ENCODE measurements at places on chromosomes 7 and 10. TPM values are rescaled to one million over a fixed set of nuclear protein-coding genes. Genes with fewer than 3 reads are reported as not detected.

GRCh38 chr7:110962826-110963225, 128.1 kb upstream of the LRRN3 start:
- no peak for DNase-seq
- H3K36me3 ChIP-seq, result no peaks in the 10 kb centered on the region
- peaks cover 2% of the 10 kb centered on the region for H3K4me1 ChIP-seq
- no peaks in the 10 kb centered on the region for H3K27me3 ChIP-seq

PRF1 gene
- not detected for total RNA-seq

- no peak for DNase-seq
- no peaks in the 10 kb centered on the region for H3K27me3 ChIP-seq
- no peak overlapping the region for H3K27ac ChIP-seq
- no peaks in the 10 kb centered on the region for H3K4me1 ChIP-seq
Observed at GRCh38 chr7:102320601-102321350, 34.1 kb downstream of the SH2B2 start.

DNA sequence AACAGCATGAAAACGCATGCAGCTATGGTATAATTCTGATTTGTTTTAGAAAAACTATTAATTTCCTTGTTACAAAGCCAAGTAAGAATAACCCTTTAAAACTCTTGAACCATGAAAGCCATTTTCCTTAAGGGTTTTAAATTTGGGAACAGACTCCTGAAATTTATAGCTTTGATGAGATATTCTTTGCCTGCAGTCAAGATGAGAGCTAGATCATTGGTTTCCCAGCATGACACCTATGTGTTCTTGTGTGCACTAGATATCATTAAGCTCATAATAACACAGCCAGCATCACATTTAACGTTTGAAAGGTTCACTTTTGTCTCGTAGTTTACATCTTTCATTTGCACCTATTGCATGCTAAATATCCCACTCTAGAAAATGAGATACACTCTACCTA, 202.2 kb downstream of the PHF14 start:
- H3K36me3 ChIP-seq, result no peaks in the 10 kb centered on the region
- no peak overlapping the region for H3K4me3 ChIP-seq
- no peak overlapping the region for H3K27ac ChIP-seq
- no peaks in the 10 kb centered on the region for H3K27me3 ChIP-seq

ITGA8 gene
- total RNA-seq, result under 0.01 TPM

STK32C gene
- 5.0 TPM for total RNA-seq

DNA sequence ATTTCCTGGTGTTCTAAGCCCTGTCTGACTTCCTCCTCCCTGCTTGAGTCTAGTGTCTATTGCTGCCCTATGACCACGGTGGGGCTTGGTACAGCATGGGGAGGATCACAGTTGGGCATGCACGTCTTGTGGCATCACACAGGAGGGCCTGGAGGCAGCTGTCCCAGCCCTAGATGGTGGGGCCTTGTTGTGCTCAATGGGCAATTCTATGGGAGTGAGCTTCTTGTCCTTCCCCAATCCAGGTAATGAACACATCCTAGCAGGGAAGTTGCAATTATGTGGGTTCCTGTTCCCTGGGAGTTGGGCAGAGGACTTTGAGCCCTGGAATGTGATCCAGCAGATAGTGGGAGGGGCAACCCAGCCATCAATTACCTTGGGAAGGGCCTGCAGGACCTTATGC, 10.8 kb upstream of the FAM3C start:
- no peak for DNase-seq
- H3K27me3 ChIP-seq, result peaks cover 10% of the 10 kb centered on the region
- no peak overlapping the region for H3K4me3 ChIP-seq
- H3K4me1 ChIP-seq, result no peaks in the 10 kb centered on the region
- H3K27ac ChIP-seq, result no peak overlapping the region

DNA sequence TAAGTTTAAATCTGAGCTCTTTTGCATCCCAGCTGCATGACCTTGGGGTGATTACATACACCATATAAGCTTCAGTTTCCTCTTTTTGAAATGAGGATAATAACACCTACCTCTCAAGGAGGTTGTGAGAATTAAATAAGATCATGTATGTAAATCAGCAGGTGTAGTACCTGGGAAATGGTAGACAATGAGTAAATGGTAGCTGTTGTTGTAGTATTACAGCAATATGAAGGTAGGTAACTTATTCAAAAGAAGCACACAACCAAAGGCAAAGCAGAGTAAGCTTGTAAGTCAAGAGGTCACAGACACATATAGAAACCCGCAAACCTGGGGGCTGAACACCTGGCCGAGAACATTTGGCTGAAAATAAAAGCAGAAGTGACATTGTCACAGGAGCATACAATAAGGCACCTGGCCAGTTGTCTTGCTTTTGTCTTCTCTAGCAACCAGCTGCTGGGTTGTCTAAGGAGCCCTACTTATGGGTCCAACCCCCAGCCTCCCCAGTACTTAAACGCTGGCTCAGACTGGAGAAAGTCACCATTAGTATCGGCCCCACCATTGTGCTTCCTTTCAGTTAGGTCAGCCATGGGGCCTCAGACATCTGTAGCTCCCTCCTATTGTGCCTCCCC, 203.6 kb upstream of the MKLN1 start:
- peaks cover 5% of the 10 kb centered on the region for H3K27me3 ChIP-seq
- H3K4me3 ChIP-seq, result no peak overlapping the region
- no peak overlapping the region for H3K27ac ChIP-seq
- DNase-seq, result no peak

- H3K4me3 ChIP-seq, result no peak overlapping the region
- no peaks in the 10 kb centered on the region for H3K36me3 ChIP-seq
- no peak overlapping the region for H3K27ac ChIP-seq
- DNase-seq, result no peak
- no peaks in the 10 kb centered on the region for H3K27me3 ChIP-seq
Observed at GRCh38 chr7:158280448-158281144, 307.0 kb downstream of the PTPRN2 start.

BMPER gene
- 7.5 TPM for total RNA-seq
